Right ventricle myocardium superior (tissue), 1 donor: ENCODE measurements at places on chromosomes 5 and 9. TPM values are rescaled to one million over a fixed set of nuclear protein-coding genes. Genes with fewer than 3 reads are reported as not detected.

Gene NDUFB6
- total RNA-seq, result 193 TPM

GRCh38 chr9:36671561-36671960 lies 98.9 kb downstream of the MELK start:
- DNase-seq, result no peak

Gene CDC42SE2
- total RNA-seq, result 9.3 TPM

Gene PPP3R2
- total RNA-seq, result not detected

GRCh38 chr9:112629671-112630485 lies 88.0 kb downstream of the INIP start:
- no peak for DNase-seq

Gene C9
- total RNA-seq, result not detected

DNA sequence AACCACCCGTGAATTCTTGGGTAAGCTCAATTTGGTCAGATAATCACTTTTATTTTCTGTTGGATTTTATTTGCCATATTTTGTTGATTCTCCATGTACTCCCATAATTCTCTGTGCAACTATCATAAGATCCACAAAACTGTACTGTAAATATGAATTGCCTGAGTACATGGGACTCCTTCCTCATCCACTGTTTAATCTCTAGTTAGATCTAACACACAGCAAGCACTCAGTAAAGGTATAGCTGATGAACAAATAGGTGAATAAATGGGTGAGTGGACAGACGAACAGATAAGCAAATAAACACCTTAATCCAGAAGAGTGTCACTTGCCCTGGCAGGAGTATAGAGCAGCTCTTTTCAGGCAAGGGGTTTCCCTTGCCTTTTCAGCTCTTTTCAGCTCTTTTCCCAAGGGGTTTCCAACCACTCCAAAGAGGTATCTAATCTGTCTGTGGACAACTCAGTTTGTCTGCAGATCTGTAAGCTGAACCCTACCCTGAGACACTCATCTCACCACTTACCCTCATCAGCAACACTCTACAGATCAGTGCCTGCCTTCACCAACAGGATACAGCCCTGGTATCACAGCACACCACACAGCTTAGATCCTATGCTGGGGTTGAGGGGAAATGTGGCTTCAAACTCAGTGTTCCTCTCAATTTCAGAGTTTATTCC lies 51.2 kb downstream of the SIL1 start:
- DNase-seq, result no peak

Gene IL9
- not detected for total RNA-seq

GRCh38 chr5:135859641-135860040 lies 25.2 kb downstream of the SLC25A48 start:
- DNase-seq, result no peak
